ENCODE measurements at places on chromosomes 3 and 15.

- no peak for DNase-seq
Measured at GRCh38 chr3:114758831-114759699, 388.0 kb downstream of the ZBTB20 start.

- no peak for DNase-seq
Measured at GRCh38 chr3:156036258-156037053, 83.9 kb upstream of the KCNAB1 start.

DNA sequence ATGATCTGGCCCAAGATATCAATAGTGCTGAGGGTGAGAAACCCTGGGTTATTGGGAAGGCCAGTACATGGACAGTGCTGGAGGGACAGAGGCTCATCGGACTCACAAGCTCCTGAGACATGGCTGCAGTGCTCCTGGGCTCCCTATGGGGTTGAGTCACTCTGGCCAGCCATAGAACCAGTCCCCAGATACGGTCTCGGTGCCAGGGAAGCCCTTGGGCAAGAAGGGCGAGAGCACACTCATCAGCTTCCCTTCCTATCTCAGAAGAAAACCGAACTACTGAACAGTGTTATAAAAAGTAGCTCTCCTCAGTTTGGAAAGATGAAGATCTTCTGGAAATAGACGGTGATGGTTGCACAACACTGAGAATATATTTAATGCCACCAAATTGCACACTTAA, 34.4 kb downstream of the POC1A start:
- DNase-seq: no peak

DNA sequence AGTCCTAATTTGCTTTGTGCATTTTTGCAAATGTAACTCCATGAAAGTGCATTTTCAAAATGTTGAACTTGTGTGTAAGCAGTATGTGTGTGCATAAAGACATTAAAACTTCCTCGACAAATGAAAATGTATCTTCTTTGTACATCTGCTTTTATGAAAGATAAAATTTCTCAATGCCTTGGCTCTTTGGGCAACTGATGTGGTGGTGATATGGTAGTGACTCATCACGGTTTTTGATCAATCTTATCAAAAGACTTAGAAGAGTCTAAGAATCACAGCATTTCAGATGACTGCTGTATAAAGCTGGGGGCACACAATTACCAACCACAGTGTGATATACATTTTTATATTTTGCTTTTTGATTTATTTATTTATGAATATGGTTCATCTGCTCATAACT, 5.4 kb upstream of the MASP1 start:
- no peak for DNase-seq

DNA sequence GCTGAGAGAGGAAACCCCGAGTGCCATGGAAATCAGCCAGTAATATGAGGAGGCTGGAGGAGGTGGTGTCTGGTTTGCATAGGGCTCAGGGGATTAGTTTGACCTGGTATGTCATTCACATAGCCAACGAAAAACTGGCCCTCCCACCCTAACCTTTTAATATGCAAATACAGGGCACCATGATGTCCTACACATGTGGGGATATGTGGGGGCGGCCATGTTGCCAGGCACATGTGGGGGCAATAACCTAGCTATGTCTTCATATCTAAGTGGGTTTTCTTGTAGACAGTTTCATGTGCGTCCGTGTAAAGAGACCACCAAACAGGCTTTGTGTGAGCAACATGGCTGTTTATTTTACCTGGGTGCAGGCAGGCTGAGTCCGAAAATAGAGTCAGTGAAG, 110.1 kb downstream of the MOBP start:
- DNase-seq: no peak

DNA sequence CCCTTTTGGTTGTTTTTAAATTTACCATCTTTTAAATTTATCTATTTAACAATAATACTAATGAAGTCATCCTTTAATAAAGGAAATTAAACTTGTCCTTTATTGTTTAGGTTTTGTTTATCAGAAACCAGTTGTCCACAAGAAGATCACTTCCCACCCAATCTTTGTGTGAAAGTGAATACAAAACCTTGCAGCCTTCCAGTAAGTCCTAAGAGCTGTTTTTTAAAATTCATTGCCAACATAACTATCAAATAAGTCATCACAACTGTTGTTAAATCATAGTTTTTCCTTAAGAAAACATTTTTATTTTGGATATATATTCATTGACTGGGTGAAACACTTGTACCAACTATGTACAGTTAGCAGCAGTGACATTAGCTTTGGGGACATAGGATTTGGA, 59.4 kb downstream of the CALML4 start:
- DNase-seq: no peak

GRCh38 chr3:187783098-187783497, 37.8 kb upstream of the BCL6 start:
- no peak for DNase-seq

GRCh38 chr15:73284090-73284716, 84.6 kb downstream of the HCN4 start:
- DNase-seq: no peak

DNA sequence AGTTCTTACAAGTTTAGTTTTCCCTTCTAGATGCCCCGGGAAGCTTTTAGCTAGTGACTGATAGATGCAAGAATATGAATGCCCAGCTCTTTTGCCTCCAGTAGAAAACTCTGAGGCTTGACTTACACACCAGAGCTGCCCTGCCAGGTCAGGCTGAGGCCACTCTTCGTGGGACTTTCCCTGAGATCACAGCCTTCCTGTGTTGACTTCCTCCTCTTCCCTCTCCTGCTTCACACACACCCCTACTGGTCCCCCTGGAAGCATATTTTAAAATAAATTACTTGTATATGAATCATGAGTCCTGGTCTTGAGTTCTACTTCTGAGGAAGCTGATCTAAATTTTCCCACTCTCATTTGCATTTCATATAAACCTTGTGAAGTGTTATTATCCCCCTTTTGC, 413.7 kb downstream of the PDCD6IP start:
- DNase-seq: no peak

DNA sequence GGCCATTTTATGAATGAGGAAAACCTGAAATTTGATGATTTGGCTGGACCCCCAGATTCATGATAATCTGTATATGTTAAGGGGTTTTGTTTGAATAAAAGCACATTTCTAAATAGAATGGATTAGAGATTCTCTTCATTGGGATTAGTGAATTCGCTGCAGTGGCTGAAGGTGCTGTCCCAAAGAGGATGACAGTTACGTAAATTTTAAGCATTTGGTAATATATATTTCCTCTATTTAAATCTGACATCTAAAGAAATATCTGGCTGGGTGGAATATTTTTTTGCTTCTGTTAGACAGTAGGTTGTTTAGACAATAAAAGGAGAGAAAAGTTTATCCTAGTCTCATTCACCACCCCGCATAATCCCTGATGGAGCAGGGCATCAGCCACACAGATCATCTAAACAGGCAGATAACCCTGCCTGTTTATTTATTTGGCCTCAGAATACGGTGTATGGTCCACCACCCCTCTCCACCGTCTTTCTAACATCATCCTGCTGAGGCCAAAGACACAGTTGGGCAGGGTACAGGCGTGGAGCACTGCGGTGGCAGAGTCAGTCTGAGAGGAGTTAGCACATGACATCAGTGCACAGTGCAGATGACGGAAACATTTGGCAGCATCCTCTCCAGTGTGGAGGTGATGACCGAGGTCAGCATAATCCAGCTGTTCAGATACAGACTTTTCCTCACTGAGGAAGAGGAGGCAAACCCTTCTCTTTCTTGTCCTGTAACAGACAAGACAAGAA, 20.4 kb upstream of the NFKBIZ start:
- DNase-seq: no peak

- DNase-seq: no peak
Measured at GRCh38 chr15:48031466-48031865, 89.3 kb upstream of the SLC24A5 start.

GRCh38 chr15:33506781-33507296, 196.1 kb downstream of the RYR3 start:
- DNase-seq: no peak

- peak; percentile 26 for DNase-seq
Measured at GRCh38 chr3:46378426-46378942, 7.7 kb downstream of the CCR5 start.

- no peak for DNase-seq
Measured at GRCh38 chr3:32414522-32415202, 23.0 kb downstream of the CMTM7 start.

DNA sequence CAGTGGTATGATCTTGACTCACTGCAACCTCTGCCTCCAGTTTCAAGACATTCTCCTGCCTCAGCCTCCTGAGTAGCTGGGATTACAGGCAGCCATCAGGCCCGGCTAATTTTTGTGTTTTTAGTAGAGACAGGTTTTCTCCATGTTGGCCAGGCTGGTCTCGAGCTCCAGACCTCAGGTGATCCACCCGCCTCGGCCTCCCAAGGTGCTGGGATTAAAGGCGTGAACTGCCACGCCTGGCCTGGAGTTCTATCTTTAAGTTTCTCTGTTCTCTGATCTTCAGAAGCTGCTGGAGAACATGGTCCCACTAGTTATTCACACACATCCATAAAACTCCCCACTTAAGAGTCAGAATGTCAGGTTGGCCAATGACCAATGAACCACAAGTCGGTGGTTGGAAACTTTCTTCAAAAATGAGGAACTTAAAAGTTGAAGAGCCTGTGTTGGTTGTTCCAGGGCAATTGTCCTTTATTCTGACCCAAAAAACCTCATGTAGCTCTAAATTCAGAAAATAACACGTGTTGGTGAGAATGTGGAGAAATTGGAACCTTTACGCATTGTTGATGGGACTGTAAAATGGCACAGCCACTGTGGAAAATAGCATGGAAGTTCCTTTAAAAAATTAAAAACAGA, 55.9 kb upstream of the PIK3CB start:
- no peak for DNase-seq

DNA sequence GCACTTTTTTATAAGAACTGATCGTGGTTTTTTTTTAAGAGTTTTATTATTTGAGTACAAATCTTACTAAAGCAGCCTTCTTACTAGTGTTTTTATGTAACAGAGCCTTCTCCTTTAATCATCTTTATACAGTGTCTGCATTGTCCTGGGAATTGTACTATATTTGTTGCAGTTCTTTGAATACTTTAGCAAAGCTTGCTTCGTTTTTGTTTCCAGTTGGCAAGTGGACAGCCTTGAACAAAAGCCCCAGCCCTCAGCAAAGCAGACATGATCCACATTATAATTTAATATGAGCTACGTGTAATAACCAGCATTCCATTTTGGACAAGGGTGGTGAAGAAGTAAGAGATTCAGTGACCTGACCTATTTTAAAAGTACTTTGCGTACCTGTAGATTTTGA, 112.2 kb upstream of the FLNB start:
- DNase-seq: no peak

- DNase-seq: no peak
Measured at GRCh38 chr3:189316296-189317019, 144.7 kb downstream of the TPRG1 start.

DNA sequence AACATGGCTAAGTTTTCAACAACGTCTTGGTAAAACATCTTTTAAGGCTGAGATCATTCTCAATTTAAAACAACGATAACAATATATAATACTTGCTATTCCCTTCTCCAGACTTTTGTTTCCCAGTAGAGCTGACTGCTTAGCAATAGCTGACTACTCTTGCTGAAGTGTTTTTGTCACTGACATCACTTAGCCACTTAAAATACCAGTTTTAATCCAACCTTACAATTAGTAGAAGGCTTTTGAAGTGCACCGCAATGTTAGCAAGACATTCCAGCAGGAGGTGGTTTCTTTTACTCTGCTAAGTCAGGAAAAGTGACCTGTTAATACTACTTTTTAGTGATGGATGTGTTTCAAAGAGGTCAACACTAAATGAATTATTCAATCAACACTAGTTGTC, 28.7 kb upstream of the GBE1 start:
- no peak for DNase-seq

DNA sequence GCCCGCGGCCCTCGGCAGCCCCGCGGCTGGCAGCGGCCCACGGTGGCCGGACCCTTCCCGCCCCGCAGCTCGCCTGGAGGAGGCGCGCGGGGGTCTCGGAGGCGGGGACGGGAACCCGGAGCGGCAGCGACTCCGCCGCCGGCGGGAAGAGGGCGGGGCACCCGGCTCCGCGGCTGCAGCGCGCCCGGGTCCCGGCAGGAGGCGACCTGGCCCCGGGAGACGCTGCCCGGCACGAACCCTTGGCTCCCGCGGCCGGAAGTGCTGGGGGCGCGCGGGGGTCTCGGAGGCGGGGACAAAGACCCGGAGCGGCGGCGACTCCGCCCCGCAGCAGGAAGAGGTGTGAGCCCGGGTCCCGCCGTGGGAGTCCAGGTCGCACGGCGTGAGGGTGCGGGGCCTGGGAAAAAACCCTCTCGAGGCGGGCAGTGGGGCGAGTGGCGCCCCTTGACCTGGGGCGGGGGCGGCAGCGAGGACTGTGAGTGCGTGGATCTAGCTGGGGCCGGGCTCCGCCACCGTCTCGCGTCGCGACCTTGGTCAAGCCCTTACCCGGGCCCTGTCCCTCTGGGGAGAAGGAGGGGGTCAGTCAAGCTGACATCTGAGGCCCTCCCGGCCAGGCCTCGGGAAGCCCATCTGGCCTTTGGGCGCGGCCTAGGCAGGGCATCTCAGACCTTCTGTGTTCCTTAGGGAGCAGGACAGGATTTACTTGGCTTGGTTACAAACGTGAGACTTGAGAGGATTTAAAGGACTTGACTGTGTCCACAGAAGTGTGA, at the start of gene CIB2:
TSS of gene CIB2 (minus strand) at position 151 of the 767 bp plus-strand sequence. CDS start 230 bp downstream, outside the sequence.
- peak; percentile 54 for DNase-seq

GRCh38 chr15:75389791-75390382, 21.5 kb upstream of the MAN2C1 start:
- no peak for DNase-seq

- DNase-seq: no peak
Measured at GRCh38 chr3:20523293-20523692, 337.3 kb upstream of the SGO1 start.
